Activated CD8-positive, alpha-beta memory T cell treated with anti-CD3 and anti-CD28 coated beads for 36 hours (primary cell): ENCODE measurements at places on chromosomes 5 and 9. TPM values are rescaled to one million over a fixed set of nuclear protein-coding genes. Genes with fewer than 3 reads are reported as not detected.

PHF24 gene
- not detected for total RNA-seq

MSX2 gene
- total RNA-seq: not detected

WNT8A gene
- total RNA-seq: not detected

UBE2QL1 gene
- total RNA-seq: not detected

TSLP gene
- total RNA-seq: 0.67 TPM

SLCO6A1 gene
- total RNA-seq: not detected

ORM2 gene
- total RNA-seq: not detected

GPX3 gene
- total RNA-seq: not detected

SPARC gene
- 0.15 TPM for total RNA-seq

HRH2 gene
- total RNA-seq: 34.5 TPM

KCNN2 gene
- total RNA-seq: not detected

HSPB3 gene
- not detected for total RNA-seq

MFAP3 gene
- total RNA-seq: 15.6 TPM

PCDHGA3 gene
- not detected for total RNA-seq

SPAG8 gene
- total RNA-seq: 1.2 TPM

PCDHGA2 gene
- total RNA-seq: not detected

FOXD4L5 gene
- 0.15 TPM for total RNA-seq
